ENCODE measurements at places on chromosomes 3 and 15.

DNA sequence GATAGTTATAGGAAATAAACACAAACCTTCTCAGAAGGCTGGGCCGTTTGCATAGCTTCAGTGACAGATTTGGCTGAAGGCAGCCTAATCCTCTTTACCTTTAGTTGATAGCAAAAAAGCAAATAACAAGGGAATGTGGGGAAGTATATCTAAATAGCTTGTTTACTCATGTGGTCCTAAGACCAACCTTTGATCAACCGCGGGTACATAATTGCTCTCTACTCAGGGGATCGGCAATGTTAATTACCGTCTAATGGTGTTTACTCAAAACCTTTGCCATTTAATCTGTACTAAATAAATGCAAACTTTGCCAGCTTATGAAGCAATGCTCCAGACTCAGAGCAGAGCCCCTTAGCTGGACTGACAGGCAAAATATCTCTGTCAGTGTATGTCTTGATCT lies 51.6 kb downstream of the EIF3J start:
- no peak for DNase-seq

GRCh38 chr3:30535525-30535924 lies 70.9 kb upstream of the TGFBR2 start:
- no peak for DNase-seq

DNA sequence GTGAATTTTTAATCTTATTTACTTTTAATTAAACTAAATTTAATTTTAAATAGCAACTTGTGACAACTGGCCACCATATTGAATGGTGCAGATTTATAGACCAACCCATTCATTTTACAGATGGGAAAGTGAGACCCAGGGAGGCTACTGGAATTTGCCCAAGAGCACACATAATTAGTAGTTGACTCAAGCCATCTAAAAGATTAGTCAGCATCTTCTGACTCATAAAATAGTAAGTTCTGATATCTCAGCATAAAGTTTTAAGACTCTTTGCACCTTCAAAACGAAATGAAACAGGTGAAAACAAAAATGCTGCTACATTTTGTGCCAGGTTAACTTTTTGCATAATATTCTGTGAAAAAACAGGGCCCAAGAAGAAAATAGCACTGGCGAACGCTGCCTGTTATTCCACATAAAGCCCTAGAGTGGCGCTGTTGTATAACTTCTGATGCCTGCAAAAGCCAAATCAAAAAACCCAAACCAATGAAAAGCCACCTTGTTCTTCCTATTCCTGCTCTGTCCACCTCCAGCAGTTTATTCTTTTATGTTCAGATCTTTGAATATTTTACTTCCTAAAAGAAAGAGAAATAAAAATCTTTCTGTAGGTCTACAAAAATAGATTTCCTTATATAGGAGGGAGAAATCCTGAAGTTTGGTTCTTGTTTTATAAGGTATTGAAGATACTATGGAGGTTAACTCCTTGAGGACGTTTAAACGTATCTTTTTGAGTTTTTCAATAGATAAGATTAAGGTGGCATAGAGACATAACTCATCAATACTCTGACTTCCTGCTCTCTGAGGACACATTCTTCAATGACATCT lies 62.8 kb downstream of the OTOL1 start:
- no peak for DNase-seq

- no peak for DNase-seq
Measured at GRCh38 chr3:45240292-45240691, 14.2 kb upstream of the TMEM158 start.

GRCh38 chr15:78034495-78035191 lies 42.9 kb downstream of the TBC1D2B start:
- peak; percentile 71 for DNase-seq

DNA sequence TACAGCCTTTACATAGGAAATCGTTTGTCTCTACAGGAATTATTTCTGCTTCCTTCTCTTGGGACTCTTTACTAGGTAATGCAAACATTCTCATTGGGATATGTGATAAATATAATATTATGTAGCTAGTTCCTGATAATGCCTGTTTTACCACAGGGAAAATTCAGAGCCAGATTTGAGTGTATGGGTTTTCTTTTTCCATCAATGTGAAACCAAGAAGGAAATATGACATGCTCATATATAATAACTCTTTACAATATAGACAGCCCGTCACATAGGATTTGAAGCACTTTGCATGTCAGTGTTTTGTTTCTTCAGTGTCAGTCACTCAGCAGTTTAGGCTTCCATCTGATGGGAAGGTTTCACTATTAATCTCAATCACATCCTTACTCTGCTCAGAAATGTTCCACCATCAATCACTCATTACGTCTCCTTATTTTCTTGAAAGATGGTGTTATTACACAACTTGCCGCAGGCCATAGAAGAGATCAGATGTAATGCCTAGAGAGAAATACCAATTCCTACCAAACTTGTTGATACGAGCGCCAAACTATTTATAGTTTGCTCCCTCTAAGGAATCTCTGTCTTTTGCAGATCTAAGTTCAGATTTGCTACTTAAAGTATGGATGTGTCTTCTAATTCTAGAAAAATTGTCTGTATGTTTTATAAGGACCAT lies 314.8 kb downstream of the DIPK2A start:
- DNase-seq = no peak

- peak; percentile 28 for DNase-seq
Measured at GRCh38 chr3:9901967-9902366, 681 bp upstream of the IL17RE start.

- DNase-seq = no peak
Measured at GRCh38 chr3:69204315-69204957, 82.0 kb upstream of the LMOD3 start.

- DNase-seq = no peak
Measured at GRCh38 chr15:86433983-86434382, 354.3 kb downstream of the AGBL1 start.

DNA sequence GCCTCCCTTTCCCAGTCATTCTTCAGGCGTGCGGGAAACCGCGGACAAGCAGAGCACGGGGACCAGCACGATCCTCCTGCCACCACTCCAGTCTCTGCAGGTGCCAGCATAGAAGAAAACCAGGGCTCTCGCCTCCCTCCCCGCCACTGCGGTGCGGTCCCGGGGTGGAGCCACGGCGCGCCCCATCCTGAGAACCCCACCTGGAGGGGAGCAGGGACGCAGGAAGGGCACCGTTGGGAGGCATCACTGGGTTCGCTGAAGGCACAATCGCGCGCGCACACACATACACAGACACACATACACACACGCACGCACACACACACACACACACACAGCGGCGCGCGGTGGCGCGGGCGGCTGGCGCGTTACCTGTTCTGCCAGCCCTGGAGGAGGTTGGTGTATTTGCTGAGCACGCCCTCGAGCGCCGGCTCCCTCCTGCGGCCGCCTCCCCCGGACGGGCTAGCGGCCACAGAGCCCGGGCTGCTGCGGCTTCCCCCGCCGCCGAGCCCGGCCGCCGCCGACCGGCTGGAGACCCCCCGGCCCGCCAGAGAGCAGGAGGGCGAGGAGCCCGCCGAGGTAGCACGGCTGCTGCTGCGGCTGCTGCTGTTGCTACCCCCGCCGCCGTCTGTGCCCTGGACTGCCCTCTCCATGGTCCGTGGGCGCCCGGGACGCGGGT lies 394 bp downstream of the OSBPL10 start:
- DNase-seq = peak; percentile 16

- no peak for DNase-seq
Measured at GRCh38 chr15:90979582-90979981, 14.8 kb downstream of the PRC1 start.
